Astrocyte of the cerebellum (primary cell): ENCODE measurements at places on chromosomes 11 and 22.
A peak's percentile ranks its signal among the peaks of the same experiment; 100 is the strongest.

- DNase-seq, result no peak
Observed at GRCh38 chr11:43907028-43907975, 26.7 kb downstream of the ALKBH3 start.

DNA sequence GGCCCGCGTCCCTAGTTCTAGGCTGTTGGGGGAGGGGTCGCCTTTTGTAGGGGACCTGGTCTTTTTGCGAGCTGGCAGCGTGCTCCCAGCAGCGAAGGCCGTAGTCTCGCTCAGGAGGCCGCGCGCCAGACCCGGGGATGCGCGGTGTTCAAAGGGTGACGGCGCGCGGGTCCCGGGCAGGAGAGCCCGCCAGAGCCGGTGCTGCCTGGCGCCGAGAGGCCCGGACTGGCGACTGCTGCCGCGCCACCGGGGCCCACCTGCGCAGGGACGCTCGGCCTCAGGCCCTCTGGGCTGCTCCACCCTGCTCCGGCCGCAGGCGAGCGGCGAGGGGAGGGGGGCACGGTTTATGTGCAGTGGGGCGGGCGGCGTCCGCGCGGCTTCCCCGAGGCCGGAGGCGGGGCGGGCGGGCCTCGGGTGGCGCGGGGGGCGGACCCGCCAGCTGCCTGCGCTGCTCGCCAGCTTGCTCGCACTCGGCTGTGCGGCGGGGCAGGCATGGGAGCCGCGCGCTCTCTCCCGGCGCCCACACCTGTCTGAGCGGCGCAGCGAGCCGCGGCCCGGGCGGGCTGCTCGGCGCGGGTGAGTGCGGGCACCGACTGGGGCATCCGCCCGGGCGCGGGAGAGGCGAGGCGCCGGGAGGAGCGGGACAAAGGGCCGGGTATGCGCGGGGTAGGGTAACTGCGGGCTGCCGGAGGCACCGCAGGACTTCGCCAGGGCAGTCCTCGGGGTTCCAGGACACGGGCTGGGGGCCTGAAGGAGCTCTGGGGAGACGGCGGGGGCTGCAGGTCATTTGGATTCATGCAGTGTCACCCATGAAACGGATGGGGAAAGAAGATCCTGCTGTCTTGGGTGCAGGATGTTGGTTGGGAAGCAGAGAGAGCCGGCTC, at the start of gene PRSS23:
PRSS23 (plus strand) TSS at position 467 of the 884 bp plus-strand sequence. CDS start 7,102 bp downstream, outside the sequence.
- DNase-seq, result no peak

DNA sequence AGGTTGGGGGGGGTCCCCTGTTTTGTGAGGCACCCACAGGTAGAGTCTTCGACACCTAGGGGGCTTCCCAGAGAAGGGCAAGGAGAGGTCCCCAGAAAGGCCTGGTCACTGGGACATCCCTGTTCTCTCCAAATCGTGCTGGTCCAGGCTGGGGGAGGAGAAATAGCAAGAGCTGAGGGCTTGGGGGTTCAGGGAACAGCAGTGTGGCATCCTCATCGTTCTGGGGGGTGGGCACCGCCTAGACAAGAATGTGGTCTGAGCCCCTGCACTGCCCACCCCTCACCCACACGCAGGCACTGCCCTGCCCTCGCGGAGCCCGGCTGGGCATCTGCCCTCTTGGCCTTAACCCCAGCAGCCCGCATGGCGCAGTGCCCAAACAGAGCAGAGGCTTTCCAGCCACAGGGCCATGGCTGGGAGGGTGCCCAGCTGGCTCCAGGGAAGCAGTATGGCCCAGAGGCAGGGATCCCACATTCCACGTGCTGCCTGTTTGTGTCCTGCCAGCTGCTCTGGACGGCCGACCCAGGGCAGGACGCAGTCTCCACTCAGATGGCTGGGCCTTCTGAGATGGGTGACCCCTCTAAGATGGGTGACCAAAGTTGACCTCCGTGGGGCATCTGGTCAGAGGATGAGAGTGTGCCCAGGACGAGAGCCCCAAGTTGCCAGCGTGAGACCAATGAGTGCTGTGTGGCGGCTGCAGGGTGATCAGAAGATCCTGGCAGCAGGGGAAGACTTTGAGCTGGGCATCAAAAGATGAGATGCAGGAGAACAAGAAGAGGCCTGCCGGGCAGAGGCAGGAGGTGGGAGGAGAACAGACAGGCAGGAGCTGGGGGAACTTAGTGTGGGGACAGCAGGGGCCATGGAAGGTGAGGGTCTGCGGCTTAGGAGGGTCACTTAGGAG, 14.4 kb downstream of the SCARF2 start:
- DNase-seq, result no peak

GRCh38 chr22:36289406-36289870, 36.5 kb downstream of the APOL1 start:
- DNase-seq, result no peak

- DNase-seq, result no peak
Observed at GRCh38 chr11:57620467-57620866, 23.0 kb downstream of the SERPING1 start.

DNA sequence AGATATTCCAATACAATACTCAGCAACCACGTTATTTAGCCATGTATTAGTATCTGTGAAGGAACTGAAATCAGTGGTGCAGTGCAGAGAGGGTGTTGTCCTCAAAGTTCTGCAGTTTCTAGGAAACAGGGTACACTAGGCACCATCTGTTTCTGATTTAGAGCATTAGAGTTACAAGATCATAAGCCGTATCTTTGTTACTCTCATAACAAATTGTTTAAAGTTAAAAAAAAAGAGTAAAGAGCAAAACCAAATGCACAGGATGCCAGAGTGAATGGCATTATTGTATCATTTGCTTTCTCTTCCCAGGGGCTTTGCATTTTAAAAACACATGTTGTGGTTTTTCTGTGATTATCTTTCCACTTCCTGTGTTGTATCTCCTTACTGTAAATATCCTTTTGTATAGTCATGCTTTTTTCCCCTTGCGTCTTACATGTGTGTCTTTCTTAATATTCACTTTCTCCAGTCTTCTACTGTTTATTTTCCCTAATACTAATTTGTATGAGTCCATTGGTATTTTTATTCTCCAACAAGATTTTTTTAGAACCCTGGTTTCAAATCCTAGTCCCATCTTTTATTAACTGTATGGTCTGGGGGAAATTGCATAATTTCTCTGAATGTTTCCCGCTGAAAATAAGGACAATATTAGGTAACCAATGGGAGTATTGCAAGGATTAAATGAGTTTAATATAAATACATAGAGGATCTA, 15.2 kb upstream of the NUP160 start:
- peak; percentile 37 for DNase-seq

DNA sequence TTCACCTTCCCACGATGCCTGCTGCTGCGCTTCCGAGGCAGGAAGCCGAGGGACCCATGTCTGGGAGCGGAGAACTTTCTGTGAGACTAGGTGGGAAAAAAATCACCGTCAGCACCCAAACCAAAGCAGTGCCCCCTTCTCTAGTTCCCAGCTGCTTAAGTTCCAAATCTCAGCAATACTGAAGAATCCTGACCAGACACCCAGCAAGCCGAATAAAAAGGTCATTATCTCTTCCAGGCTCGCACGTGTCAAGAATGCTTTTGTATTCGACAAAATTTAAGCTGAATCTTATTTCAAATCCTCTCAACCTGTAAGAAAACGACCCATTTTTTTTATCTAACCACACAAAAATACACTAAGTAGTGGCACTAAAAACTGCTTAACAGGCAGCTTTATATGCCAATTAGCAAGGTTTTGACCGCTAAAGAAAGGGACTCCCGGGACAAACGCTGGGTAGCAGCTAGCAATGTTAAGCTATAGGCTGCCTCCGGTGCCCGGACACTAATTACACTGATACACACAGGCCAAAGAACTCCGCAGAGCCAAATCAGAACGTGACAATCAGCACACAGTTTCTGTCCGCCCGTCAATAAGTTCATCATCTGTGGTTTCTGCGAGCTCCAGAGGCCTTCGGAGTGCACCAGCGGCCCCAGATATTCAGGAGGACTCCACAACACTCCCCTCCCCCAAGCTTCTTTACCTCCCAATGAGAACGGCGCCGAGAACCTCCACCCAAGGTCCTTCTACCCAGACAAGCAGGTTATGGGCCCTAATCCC, 728 bp downstream of the RPL3 start:
- DNase-seq, result no peak

DNA sequence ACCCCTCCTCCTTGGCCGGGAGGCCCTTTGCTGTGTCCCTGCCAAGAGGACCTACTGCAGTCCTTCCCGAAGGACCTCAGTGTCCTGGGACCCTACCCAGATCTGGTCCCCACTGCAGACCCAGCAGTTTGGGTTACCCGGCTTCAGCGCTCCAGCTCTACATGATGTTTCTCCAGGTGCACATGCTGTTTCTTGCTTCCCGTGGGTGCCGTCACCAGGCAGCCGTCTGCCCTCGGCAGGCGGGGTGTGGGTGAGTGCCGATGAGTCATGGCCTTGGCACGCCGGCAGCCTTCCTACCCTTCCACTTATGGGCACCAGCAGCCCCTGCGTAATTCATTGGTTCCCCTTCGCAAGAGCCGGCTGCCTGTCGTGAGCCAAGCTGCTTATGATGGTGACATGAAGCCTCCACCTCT, 101.8 kb downstream of the BCR start:
- no peak for DNase-seq

DNA sequence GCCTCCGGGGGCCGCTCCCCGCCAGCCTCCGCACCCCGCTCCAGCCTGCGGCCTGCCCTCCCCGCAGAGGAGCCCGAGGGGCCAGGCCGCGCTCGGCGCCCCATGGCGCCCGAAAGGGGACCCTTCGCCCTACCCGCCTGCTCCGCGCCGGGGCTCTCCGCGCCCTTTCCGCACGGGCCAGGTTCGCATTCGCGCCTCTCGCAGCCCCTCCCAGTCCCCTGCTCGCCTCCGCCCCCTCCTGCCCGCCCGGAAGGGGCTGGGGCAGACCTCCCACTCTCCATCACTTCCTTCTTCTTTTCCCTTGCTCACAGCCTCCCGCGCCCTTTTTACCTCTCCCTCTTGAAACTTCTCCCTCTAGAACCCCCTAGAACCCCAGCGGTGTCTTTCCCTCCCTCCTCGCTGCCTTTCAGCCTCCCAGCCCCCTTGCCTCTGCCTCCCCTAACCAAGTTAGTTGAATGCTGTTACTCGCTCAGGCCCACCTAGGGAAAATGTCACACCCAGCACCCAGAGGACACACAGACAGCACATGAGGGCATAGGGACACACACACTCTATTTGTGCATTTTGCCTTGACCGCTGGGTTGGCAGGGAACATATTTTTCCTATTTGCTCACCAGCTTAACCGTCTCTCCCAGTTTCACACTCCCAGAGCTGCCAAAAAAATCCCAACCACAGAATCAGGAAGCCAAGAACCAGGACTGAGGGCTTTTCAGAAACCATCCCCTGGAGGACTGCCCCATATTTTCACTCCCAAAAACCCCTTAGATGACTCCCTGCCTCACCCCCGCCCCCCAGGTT, at the start of gene SLC43A3:
SLC43A3 (minus strand) TSS at position 193 of the 798 bp plus-strand sequence. CDS start 949 bp downstream, outside the sequence.
- DNase-seq, result peak; percentile 94

- no peak for DNase-seq
Observed at GRCh38 chr11:98531576-98531975, 489.2 kb upstream of the CNTN5 start.

DNA sequence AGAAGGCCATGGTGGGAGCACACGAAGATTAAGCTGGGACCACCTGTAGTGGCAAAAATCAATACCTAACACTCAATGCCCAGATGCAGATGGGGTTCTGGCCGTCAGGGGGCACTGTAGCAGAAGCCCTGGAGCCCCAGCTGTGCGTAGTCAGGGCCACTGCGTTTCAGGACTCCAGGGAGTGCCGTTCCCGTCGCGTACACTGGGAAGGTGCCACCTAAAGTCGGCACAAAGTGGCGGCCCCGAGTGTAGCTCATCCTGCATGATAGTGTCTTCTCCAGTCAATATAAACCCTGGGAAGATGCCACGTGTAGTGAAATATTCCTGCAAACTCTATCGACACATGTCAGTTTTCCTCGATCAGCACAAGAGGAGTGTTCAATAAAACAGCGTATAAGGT, 123.8 kb upstream of the NTM start:
- no peak for DNase-seq

- DNase-seq, result peak; percentile 48
Observed at GRCh38 chr11:107898270-107898669, 30.0 kb upstream of the RAB39A start.

- DNase-seq, result no peak
Observed at GRCh38 chr11:11724994-11725393, 103.2 kb upstream of the GALNT18 start.

GRCh38 chr11:60950024-60950423, 2.0 kb downstream of the SLC15A3 start:
- no peak for DNase-seq

DNA sequence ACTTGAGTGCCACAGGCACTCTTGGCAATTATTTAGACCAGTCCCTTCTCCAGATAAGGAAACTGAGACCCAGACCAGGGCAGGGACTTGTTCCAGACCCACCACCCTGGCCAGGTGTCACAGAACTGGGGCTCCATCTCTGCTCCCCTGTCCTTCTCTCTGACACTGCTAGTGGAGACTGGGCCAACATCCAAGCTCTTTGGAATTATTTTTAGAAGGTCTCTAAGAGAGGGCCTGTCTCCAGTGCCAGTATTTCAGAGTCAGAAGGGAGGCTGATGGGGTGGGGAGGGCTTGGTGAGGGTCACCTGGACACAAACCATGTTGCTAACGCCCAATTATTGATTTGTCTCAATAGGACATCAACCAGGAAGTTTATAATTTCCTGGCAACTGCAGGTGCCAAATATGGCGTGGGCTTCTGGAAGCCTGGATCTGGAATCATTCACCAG, 32.7 kb downstream of the POLR3H start:
- DNase-seq, result no peak

DNA sequence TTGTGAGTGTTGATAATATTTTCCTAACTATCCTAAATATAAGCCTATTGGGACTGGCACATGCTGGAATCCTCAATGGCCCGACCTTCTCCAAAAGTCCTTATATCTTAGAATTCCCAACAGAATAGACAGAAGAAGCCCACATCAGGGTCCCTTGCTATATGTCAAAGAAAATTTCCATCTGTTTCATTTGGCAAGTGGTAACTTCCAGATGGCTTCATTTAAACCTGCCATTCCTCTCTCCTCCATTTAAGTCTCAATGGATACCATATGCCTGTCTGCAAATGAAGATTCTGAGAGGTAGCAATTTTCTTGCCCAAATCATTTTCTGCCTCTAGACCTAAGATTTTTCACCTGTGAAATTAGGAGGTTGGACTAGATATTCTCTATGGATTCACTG, 73.1 kb upstream of the KCNA4 start:
- DNase-seq, result no peak

DNA sequence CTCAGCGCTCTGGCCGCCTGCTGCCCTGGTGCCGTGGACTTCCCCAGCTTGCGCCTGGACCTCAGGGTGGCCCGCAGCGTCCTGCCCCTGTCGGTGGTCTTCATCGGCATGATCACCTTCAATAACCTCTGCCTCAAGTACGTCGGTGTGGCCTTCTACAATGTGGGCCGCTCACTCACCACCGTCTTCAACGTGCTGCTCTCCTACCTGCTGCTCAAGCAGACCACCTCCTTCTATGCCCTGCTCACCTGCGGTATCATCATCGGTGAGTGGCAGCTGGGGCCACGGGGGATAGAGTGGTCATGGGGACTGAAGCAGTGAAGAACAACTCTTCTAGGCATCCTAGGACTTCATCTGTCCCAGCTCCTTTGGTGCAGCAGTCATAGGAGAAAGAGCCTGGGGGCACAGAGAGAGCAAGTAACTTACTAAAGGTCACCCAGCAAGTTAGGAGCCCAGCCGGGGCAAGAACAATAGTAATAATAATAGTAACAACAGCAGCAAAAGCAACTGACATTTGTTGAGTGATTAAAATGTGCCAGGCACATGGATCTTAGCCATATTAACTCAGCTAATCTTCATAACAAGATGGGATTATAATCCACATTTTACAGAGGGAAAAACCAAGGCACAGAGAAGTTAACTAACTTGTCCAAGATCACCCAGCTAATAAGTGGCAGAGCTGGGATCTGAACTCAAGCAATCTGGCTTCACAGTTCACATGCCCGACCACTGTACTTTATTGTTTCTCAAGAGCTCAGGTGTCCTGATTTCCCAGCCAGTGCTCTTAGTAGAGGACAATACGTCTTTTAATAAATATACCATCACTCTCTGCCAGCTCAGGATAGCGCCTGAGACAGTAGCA, 1.4 kb downstream of the SLC35C1 start:
- DNase-seq, result no peak
